ENCODE measurements at places on chromosomes 5 and 9.

DNA sequence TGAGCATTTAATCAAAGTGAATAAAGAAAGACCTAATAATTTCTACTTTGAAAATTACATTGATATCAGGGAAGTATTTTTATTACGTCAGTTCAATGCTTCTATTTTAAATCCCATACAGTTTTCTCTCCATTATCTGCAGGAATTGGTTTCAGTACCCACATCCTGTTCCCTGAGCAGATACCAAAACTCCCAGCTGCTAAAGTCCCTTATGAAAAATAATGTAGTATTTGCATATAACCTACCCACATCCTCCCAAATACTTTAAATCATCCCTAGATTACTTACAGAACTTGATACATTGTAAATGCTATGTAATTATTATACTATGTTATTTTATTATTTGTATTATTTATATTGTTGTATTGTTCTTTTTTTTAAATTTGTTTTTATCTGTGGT lies 125.4 kb upstream of the MINAR2 start:
- no peak for DNase-seq

GRCh38 chr5:52964138-52964537 lies 25.0 kb upstream of the ITGA2 start:
- DNase-seq = no peak

- no peak for DNase-seq
Observed at GRCh38 chr9:81077572-81077971, 611.8 kb downstream of the TLE1 start.

GRCh38 chr9:13627502-13627901 lies 348.0 kb upstream of the MPDZ start:
- DNase-seq = no peak

DNA sequence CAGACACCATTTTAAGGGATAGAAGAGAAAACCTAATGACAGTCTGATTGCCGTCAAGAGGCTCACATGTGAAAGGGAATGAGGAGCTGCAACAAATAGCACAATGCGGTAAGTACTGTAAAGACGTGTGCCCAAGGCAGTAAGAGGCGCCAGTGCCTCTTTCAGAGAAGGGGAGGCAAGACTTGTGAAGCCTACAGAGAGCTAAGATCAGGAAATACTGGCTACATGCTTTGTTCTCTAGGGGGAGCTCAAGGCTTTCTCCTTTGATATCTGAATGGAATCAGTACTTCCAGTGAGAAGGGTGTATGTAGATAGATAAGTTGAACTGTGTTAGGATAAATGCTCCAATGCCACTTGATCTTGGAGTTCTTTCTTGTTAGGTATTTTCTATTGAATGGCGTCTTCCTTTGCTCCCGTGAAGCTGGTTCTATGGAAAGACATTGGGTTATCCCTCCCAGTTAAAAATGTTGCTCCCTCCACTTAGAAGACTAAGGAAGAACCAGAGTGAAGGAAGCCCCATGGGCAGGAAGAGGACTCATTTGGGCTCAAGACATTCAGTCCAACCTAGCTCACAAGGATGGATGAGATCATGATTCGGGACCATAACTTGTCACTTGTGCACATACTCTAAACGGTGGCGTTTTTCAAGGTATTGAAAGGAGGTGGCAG lies 23.5 kb upstream of the ALDOB start:
- DNase-seq = no peak

DNA sequence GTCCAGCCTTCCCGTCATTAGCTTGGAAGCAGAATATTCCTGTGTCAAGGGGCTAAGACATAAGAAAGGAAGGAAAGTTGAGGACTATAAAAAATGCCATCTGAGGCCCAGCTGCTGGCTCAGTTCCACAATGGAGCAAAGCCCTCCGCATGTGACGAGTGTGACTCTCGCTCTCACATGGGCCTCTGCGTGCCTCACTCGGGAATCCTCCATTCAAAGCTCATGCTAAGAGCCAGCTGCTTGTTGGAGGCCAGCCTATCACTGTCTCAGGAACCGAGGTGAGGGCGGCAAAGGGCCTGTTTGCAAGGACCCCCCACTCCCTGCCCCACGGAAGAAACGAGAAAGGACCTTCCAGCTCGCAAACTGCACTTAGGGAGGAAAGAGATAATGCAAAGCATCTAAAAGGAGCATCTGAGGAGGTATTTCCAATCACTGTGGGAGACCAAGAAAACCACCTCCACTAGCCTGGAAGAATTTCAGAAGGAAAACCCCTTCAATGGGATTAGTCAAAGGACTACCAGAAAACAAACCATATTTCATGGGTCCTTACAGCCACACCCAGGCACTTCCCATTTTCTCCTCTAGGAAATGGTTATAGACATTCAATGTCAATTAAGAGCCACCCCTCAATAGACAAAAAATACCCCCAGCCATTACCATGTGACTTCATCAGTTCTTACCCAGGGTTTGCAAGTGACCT lies 95.3 kb downstream of the PRRT1B start:
- no peak for DNase-seq

DNA sequence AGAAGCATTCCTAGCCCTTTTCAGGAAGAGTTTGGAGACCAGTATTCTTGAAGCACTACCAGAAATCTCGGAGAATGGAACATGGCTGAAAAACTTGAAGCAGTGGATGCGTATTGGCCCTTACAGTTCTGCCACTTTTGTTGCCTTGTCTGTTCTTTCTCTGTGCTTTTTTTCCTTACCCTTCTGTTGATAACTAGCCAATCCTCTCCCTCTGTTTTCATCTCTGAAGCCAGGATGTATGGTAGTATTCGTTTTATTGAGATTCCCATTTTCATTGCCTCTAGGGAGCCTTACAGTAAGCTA lies 564 bp upstream of the CCNH start:
- no peak for DNase-seq

DNA sequence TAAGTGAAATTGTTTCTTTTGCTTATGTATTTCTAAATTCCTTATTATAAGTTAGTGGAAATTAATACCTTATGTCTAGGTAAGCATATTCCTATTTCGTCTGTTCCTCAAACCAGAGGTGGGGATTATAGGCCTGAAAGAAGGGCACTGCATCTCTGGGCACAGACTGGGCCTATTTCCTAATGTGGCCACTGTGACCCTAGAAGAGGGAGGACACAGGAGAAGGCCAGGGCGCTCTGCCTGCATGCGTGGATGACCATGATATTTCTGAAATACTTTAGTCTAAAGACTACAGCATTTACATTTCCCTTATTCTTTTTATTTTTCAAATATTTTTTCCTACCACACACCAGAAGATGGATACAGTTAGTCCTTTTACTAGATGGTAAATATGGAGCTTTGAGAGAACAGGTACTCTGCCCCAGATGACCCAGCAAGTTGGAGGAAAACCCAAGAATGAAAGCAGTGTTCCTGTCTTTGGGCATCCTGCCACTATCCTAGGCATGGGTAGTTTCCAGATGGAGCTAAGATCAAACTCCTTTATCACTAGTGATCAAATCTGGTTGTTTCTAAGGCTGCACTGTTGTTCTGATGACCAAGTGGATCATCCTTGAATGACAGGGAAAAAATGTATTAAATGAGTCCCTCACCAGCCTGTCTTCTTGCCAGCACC lies 27.8 kb downstream of the RUSC2 start:
- no peak for DNase-seq

GRCh38 chr5:174828804-174829510 lies 104.6 kb downstream of the MSX2 start:
- DNase-seq = no peak

GRCh38 chr5:139392678-139393496 lies 2.0 kb downstream of the PROB1 start:
- peak; percentile 74 for DNase-seq

DNA sequence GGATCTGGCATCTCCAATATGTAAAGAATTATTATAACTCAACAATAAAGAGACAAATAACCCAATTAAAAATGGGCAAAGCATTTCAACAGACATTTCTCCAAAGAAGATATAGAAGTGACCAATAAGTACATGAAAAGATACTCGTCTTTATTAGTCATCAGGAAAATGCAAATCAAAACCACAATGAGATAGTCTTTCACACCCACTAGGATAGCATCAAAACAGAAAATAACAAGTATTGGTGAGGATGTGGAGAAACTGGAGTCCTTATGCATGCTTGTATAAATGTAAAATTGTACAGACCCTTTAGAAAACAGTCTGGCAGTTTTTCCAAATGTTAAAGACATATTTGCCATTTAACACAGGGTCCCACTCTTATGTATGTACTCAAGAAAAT lies 39.1 kb upstream of the ITGA1 start:
- DNase-seq = no peak

GRCh38 chr9:83596899-83597504 lies 25.9 kb upstream of the IDNK start:
- peak; percentile 58 for DNase-seq

GRCh38 chr5:142360607-142361120 lies 35.8 kb upstream of the SPRY4 start:
- DNase-seq = no peak

- DNase-seq = no peak
Observed at GRCh38 chr9:71774920-71775319, 6.6 kb upstream of the CEMIP2 start.

- no peak for DNase-seq
Observed at GRCh38 chr5:83368319-83368718, 103.2 kb upstream of the VCAN start.

DNA sequence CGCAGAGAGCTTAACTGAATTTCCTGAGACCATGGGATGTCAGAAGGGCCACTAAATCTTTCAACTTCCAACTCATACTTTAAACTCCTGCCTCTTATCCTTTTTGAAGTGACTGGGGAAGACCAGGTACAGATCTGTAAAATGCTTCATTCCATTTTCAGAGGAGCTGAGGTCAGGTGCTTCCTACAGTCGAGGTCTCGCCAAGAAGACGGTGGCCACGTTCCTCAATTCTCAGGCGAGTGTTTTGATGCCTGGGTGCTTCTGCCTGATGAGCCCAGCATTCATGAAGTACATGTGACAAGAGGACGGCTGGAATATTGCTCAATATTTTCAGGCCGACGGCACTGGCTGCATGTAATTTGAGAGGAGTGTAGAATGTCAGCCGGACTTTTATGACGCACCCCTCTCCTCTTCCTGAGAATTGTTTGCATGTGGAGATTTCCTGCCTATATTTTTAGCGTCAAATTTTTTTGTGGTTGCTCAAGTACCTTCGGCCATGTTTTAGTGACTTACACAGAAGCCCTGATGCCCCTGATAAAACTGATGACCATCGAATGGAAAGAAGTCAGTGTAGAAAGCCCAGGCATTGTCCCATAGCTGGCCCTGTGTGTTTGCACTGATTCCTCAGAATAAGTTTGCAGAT lies 38.8 kb upstream of the GLRX start:
- DNase-seq = no peak

Data from stimulated activated CD4-positive, alpha-beta T cell treated with anti-CD3 and anti-CD28 coated beads, Interleukin-2, amount 100 ng/mL, for 48 hours (primary cell).